ENCODE measurements at places on chromosomes 1 and 21. TPM values are rescaled to one million over a fixed set of nuclear protein-coding genes. Genes with fewer than 3 reads are reported as not detected.

- H3K4me3 ChIP-seq: no peak overlapping the region
- no peak overlapping the region for H3K27ac ChIP-seq
- peaks cover 4% of the 10 kb centered on the region for H3K4me1 ChIP-seq
Observed at GRCh38 chr1:17874231-17874630, 119.1 kb downstream of the ACTL8 start.

DNA sequence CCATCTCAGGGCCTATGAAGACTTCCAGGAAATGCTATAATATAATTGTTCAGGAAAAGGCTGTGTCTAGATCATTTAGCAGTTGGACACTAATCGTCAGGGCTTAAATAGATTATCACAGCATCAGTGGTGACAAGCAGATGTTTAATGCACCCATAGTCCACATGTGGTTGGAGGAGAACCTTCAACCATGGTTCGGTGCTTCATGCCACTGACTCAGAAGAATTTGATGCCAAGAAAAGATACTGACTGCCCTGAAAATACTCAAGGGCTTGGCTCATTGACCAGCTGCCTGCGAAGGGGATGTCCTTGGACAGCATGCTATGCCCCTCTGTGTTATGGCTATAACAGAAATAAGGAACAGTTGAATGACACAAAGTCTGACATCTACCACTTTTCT lies 175.7 kb downstream of the HHIPL2 start:
- no peaks in the 10 kb centered on the region for H3K36me3 ChIP-seq
- no peak overlapping the region for H3K27ac ChIP-seq
- DNase-seq: no peak
- H3K4me3 ChIP-seq: no peak overlapping the region
- no peaks in the 10 kb centered on the region for H3K4me1 ChIP-seq
- H3K27me3 ChIP-seq: no peaks in the 10 kb centered on the region

DNA sequence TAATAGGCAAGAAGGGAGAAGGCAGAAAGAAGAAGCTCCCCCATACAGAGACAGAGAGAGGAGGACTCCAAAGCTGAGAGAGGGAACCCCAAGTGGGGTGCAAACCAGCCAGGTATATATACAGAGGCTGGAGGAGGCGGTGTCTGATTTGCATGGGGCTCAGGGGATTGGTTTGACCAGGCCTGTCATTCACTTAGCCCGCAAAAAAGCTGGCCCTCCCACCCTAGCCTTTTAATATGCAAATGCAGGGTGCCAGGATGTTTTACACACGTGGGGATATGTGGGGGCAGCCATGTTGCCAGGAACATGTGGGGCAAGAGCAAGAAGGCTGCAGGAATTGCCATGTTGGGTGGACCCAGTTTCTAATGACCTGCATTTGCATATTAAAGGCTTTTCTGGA lies 37.0 kb upstream of the TENT5B start:
- no peaks in the 10 kb centered on the region for H3K36me3 ChIP-seq
- peak; percentile 81 for DNase-seq
- no peaks in the 10 kb centered on the region for H3K27me3 ChIP-seq
- H3K4me3 ChIP-seq: no peak overlapping the region
- no peaks in the 10 kb centered on the region for H3K4me1 ChIP-seq

GRCh38 chr1:31164291-31164690 lies 75.4 kb downstream of the NKAIN1 start:
- DNase-seq: no peak
- H3K27me3 ChIP-seq: no peaks in the 10 kb centered on the region
- no peak overlapping the region for H3K4me3 ChIP-seq
- no peak overlapping the region for H3K27ac ChIP-seq
- no peaks in the 10 kb centered on the region for H3K36me3 ChIP-seq

DNA sequence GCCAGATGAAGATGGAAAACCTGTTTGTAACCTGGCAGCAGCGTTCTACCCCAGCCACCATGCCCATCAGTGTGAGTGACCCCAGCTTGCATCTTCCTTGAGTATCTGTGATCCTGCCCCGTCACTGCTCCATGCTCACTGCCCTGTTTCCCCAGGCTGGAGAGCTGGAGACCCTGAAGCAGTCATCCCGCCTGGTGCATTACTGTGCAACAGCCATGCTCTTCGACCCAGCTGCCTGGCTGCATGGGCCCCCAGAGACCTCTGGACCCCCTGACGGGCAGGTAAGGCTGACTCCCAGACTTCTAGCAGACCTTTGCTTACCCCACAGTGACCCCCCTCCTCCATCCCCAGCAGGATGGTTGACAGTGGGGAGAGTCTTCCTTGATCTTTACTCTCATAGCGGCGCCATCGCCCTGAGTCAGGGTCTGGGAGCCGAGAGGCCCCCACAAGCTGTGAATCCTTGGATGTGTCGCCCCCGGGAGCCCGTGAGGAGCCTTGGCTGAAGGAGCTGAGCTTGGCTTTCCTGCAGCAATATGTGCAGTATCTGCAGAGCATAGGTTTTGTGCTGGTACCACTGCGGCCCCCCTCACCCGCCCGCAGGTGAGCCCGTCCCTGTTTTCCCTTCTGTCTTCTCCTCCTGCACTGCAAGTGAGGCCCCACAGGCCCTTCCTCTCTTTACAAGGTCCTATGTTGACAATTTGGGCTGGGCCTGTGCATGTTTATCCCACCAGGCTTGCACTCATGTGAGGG lies 10.4 kb downstream of the HYI start:
- no peaks in the 10 kb centered on the region for H3K27me3 ChIP-seq
- no peak overlapping the region for H3K4me3 ChIP-seq
- no peak overlapping the region for H3K27ac ChIP-seq
- H3K36me3 ChIP-seq: peaks cover 51% of the 10 kb centered on the region
- DNase-seq: peak; percentile 29
- H3K4me1 ChIP-seq: no peaks in the 10 kb centered on the region

The SPOCD1 gene
- 2.8 TPM for total RNA-seq

The GPR52 gene
- total RNA-seq: 1.1 TPM

The DPT gene
- not detected for total RNA-seq

The CHAF1B gene
- 7.1 TPM for total RNA-seq

Data from endodermal cell (in vitro differentiated cells).